Fibroblast of lung (primary cell): ENCODE measurements at places on chromosomes 5 and 9.

DNA sequence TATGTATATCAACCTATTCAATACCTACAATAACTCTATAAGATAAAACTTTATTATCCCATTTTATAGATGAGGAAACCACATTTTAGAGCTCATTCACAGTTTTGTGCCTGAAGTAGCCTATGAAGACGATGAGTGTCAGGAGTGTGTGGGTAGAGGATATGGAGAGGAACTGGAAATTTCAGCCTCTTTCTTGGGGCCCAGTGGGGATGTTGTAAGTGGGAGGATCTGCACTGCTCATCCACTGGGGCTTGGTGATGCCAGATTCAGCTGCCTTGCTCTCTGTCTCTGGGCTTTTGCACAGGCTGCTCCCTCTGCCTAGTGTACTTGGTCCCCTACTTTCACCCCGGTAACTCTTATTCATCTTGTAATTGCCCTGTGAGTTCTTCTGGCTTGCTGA is 194.7 kb downstream of the SREK1 start:
- no peaks in the 10 kb centered on the region for H3K4me1 ChIP-seq
- no peak overlapping the region for H3K4me3 ChIP-seq
- no peak overlapping the region for H3K27ac ChIP-seq
- DNase-seq = no peak
- no peaks in the 10 kb centered on the region for H3K27me3 ChIP-seq

- H3K27ac ChIP-seq = no peak overlapping the region
- no peak overlapping the region for H3K4me3 ChIP-seq
- no peak for DNase-seq
- H3K36me3 ChIP-seq = no peaks in the 10 kb centered on the region
Measured at GRCh38 chr5:88761939-88762338, 121.0 kb downstream of the MEF2C start.

- H3K4me3 ChIP-seq = no peak overlapping the region
- no peaks in the 10 kb centered on the region for H3K27me3 ChIP-seq
- H3K4me1 ChIP-seq = peaks cover 3% of the 10 kb centered on the region
- no peaks in the 10 kb centered on the region for H3K36me3 ChIP-seq
- peak; percentile 67 for DNase-seq
Measured at GRCh38 chr5:153617190-153617589, 126.7 kb downstream of the GRIA1 start.

DNA sequence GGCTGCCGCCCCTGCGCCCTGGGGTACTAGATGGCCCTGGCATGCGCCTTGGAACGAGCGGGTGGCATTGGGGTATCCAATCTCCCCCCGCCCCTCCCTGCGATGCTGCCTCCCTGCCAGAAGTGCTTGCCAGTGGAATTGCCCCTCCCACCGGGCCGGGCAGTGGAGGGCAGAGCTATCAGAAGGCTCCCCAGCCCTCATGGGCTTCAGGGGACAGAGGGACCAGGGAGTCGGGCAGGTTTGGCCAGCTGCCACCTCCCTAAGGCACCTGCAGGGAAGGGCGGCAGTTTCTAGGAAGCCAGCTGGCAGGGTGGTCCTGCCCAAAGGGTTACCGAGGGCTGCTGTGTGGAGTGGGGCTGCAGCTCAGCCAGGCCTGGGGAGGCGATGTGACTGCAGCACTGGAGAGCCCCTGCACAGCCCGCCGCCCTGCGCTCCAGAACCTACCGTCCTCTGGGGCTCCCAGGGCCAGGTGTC is 52.8 kb upstream of the EGFL7 start:
- no peak overlapping the region for H3K4me3 ChIP-seq
- peaks cover 10% of the 10 kb centered on the region for H3K4me1 ChIP-seq
- no peak for DNase-seq
- no peaks in the 10 kb centered on the region for H3K36me3 ChIP-seq
- H3K27me3 ChIP-seq = no peaks in the 10 kb centered on the region

DNA sequence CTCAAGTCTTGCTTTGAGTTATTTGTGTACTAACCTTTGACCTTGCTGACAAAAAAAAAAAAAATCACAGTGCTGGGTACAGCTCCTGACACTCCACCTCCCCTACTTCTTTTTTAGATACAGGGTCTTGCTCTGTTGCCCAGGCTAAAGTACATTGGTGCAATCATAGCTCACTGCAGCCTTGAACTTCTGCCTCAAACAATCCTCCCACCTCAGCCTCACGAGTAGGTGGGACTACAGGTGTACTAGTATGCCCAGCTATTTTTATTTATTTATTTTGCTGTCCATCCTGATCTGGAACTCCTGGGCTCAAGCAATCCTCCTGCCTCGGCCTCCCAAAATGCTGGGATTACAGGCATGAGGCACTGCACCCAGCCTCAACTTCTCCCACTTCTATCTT is 57.2 kb upstream of the KCNMB1 start:
- H3K4me1 ChIP-seq = no peaks in the 10 kb centered on the region
- no peaks in the 10 kb centered on the region for H3K27me3 ChIP-seq
- DNase-seq = no peak
- no peaks in the 10 kb centered on the region for H3K36me3 ChIP-seq
- no peak overlapping the region for H3K27ac ChIP-seq
- H3K4me3 ChIP-seq = no peak overlapping the region

- H3K27me3 ChIP-seq = peaks cover 7% of the 10 kb centered on the region
- H3K27ac ChIP-seq = no peak overlapping the region
- H3K4me1 ChIP-seq = peaks cover 6% of the 10 kb centered on the region
- no peak overlapping the region for H3K4me3 ChIP-seq
- H3K36me3 ChIP-seq = no peaks in the 10 kb centered on the region
- DNase-seq = no peak
Measured at GRCh38 chr5:171599411-171599810, 180.0 kb downstream of the FGF18 start.

DNA sequence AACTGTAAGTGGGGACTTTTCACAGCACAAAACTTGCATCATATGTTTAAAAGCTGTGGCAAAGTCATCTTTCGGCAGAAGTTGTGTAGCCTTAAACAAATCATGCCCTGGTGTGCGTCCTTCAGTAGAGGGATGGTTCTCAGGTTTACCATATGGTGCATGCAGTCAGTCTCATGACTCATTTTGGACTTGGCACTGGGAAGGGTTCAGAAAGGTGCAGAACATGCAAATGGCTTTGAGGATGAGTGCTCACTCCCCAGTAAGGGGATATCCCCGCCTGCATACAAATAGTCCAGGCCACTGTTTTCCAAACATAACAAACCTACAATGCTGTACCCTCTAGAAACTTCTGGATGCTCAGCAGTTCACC is 260.3 kb downstream of the NDUFS4 start:
- H3K36me3 ChIP-seq = no peaks in the 10 kb centered on the region
- DNase-seq = no peak
- no peaks in the 10 kb centered on the region for H3K4me1 ChIP-seq
- H3K27ac ChIP-seq = no peak overlapping the region
- H3K4me3 ChIP-seq = no peak overlapping the region

DNA sequence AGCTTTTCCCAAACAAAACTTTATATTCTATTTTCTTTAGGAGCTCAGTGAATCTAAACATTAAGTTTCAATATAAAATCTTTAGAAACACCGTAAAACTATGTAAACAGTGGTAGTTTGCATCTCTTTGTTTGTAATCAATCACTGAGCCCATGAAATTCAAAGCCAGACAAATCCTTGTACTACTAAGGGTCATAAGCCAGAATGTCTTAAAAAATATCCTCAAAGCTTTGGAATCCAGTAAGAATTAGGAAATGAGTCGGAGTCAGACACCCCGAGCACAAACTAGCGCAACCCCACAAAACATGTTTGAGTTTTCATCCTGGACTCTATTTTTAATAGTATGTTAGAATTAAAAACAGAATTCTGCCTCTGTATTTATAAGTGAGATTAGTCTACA is 153.8 kb downstream of the HSPA4 start:
- no peaks in the 10 kb centered on the region for H3K27me3 ChIP-seq
- H3K4me3 ChIP-seq = no peak overlapping the region
- H3K36me3 ChIP-seq = no peaks in the 10 kb centered on the region
- no peak overlapping the region for H3K27ac ChIP-seq
- H3K4me1 ChIP-seq = no peaks in the 10 kb centered on the region
- DNase-seq = peak; percentile 67

GRCh38 chr9:89567649-89568048 is 37.2 kb upstream of the GADD45G start:
- no peaks in the 10 kb centered on the region for H3K4me1 ChIP-seq
- H3K27me3 ChIP-seq = no peaks in the 10 kb centered on the region
- no peaks in the 10 kb centered on the region for H3K36me3 ChIP-seq
- no peak overlapping the region for H3K4me3 ChIP-seq

DNA sequence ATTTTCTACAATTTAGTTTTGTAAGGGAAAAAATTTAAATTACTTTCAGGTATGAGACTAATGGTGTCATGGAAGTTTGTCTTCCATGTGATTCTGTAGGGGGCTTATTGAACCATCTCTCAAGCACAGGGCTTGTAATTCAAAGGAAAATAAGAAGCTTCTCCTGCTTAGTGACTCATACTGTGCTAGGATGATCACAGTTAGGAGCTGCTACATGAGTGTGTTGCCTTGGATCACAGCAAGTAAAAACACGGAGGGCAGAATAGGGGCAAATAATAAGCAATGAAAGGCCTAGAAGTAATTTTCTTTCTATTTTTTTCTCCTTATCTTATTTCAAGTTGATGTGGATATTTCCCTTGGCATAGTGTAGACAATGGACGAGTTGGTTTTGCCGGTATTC is 28.9 kb downstream of the TMEM167A start:
- H3K4me1 ChIP-seq = no peaks in the 10 kb centered on the region
- no peak overlapping the region for H3K27ac ChIP-seq
- H3K27me3 ChIP-seq = no peaks in the 10 kb centered on the region
- no peaks in the 10 kb centered on the region for H3K36me3 ChIP-seq

- no peak for DNase-seq
- no peaks in the 10 kb centered on the region for H3K4me1 ChIP-seq
- no peaks in the 10 kb centered on the region for H3K36me3 ChIP-seq
- H3K27me3 ChIP-seq = peaks cover 88% of the 10 kb centered on the region
Measured at GRCh38 chr9:77019236-77019925, at the start of gene FOXB2. FOXB2 (plus strand) TSS chr9:77019655; CDS start chr9:77019655, 0 bp downstream.

DNA sequence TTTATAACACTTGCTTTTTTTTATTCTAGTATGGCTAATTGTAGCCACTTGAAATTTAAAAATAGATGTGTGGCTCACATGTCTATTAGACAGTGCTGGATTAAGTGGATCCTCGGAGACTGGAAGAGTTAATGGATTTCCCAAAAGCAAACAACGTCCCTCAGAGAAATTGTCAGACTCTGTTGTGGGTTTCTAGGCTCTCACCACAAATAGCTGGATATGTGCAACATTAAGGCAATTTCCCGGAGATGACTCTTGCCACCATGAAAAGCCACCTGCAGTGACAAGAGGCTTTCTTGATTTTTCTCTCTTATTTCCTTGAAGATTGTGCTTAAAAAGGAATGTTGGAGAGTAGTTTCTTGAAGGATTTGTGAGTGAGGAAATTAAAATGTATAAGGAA is 43.2 kb downstream of the TMEM167A start:
- H3K4me1 ChIP-seq = no peaks in the 10 kb centered on the region
- DNase-seq = no peak
- H3K36me3 ChIP-seq = no peaks in the 10 kb centered on the region
- H3K4me3 ChIP-seq = no peak overlapping the region
- no peaks in the 10 kb centered on the region for H3K27me3 ChIP-seq
- H3K27ac ChIP-seq = no peak overlapping the region

DNA sequence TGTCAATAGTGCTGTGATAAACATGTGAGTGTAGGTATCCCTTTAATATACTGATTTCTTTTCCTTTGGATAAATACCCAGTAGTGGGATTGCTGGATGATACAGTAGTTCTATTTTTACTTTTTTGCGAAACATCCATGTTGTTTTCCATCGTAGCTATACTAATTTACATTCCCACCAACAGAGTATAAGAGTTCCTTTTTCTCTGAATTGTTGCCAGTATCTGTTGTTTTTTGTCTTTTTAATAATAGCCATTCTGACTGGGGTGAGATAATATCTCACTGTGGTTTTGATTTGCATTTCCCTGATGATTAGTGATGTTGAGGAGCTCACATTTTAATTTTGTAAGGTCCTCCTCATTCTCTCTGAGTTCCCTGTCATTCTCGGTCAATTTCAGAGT is 71.1 kb upstream of the NFIL3 start:
- H3K27ac ChIP-seq = peak overlapping the region; percentile 86
- H3K27me3 ChIP-seq = no peaks in the 10 kb centered on the region
- DNase-seq = peak; percentile 59
- H3K4me1 ChIP-seq = peaks cover 8% of the 10 kb centered on the region

DNA sequence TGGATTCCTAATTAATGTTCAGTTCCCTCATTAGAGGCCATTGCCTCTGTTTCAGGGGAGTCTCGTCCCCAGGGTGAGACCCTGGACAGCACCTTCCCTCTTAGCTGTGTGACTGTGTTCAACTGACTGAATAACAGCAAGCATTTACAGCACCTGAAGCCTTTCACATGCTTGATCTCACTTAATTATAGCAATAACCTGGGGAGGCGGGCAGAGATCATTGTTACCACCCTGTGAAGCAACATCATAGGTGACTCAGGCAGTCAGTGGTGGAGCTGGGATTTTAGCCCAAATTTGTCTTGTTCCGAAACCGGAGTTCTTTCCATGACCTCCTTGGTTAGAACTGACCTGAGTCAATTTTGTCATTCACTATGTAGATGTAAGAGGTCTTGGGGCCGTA is 105.2 kb upstream of the RAD23B start:
- no peak overlapping the region for H3K4me3 ChIP-seq
- peaks cover 2% of the 10 kb centered on the region for H3K4me1 ChIP-seq
- H3K36me3 ChIP-seq = no peaks in the 10 kb centered on the region
- H3K27me3 ChIP-seq = no peaks in the 10 kb centered on the region

GRCh38 chr5:39426051-39426745 is 1.4 kb upstream of the DAB2 start:
- no peaks in the 10 kb centered on the region for H3K27me3 ChIP-seq
- peaks cover 2% of the 10 kb centered on the region for H3K36me3 ChIP-seq
- peaks cover 7% of the 10 kb centered on the region for H3K4me1 ChIP-seq
- no peak for DNase-seq

- H3K27me3 ChIP-seq = no peaks in the 10 kb centered on the region
- H3K27ac ChIP-seq = no peak overlapping the region
- H3K36me3 ChIP-seq = no peaks in the 10 kb centered on the region
- H3K4me1 ChIP-seq = peaks cover 6% of the 10 kb centered on the region
Measured at GRCh38 chr5:65262096-65262495, 219.6 kb downstream of the ADAMTS6 start.

- H3K27ac ChIP-seq = peak overlapping the region; percentile 54
- no peaks in the 10 kb centered on the region for H3K27me3 ChIP-seq
- no peaks in the 10 kb centered on the region for H3K36me3 ChIP-seq
- DNase-seq = peak; percentile 67
- no peak overlapping the region for H3K4me3 ChIP-seq
Measured at GRCh38 chr9:130823435-130823834, 11.6 kb upstream of the ABL1 start.

DNA sequence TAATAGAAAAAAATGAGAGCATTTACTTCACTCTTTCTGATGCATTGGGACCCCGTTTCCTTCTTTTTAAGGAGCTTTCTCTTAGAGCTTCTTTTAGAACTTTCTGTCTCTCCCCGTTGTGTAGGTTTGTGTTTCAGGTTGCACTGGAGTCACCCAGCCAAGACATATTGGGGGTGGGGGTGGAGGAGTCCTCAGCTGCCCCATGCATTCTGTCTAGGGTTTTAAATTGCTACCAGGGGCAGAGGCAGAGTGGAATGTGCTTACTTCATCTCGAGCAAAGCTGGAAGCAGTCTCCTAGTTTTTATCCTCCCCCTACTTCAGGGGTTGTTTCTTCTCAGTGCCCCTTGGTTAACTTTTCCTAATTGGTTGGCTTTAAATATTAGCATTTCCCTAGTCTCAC is 9.4 kb downstream of the OR2K2 start:
- no peaks in the 10 kb centered on the region for H3K36me3 ChIP-seq
- no peak overlapping the region for H3K4me3 ChIP-seq
- no peaks in the 10 kb centered on the region for H3K4me1 ChIP-seq
- H3K27ac ChIP-seq = no peak overlapping the region
- H3K27me3 ChIP-seq = no peaks in the 10 kb centered on the region
